ENCODE measurements at places on chromosomes 4 and X. TPM values are rescaled to one million over a fixed set of nuclear protein-coding genes. Genes with fewer than 3 reads are reported as not detected.

The DAPP1 gene
- total RNA-seq: 25.3 TPM

The RTL3 gene
- total RNA-seq: not detected

The HSFX3 gene
- not detected for total RNA-seq

The DKK2 gene
- total RNA-seq: 4.4 TPM

The MAGEB17 gene
- not detected for total RNA-seq

The SCML1 gene
- total RNA-seq: 16.4 TPM

- DNase-seq: no peak
Observed at GRCh38 chr4:18627447-18628005, 606.0 kb upstream of the LCORL start.

DNA sequence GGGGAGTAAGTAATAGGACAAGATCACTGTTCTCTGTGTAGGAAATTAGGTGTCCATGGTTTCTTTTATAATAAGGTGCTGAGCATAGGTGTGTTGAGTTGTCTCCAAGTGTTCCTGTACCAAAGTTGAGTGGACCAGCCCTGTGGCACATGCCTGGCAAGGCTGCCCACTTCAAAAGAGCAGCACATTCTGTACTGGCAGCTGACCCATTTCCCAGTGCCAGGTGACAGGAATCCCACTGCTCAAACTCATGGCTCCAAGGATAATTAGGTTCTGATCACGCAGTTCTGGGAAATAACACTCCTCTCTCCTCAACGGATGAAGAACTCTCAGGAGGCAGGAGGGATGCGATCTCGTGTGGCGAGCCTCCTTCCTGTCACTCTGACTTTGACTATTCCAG, 12.8 kb upstream of the LGI2 start:
- no peak for DNase-seq

DNA sequence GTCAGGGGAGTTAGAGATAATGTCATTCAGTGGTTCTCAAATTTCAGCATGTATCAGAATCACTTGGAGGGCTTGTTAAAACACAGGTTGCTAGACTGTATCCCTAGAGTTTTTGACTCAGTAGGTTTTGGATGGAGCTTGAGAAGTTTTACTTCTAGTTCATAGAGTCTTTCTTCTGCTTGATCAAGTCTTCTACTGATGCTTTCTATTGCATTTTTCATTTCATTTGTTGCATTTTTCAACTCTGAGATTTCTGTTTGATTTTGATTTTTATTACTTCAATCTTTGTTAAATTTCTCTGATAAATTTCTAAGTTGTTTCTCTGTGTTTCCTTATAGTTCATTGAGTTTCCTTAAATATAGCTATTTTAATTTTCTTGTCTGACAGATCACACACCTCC, 361.4 kb downstream of the RAPGEF2 start:
- no peak for DNase-seq

DNA sequence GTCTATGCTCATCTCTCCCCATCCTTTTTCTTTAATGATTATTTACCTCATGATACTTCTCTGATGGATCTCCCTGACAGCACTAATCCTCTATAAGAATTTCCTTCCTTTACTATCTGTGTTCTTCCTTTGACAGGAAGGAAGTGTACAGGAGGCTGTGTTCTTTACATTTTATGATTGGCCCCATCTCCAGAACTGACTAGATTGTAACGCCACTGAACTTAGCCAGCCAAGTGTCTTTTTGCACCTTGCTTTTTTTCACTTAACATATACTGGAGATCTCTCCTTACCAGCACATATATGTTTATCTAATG, 3.9 kb upstream of the WWC2 start:
- no peak for DNase-seq

GRCh38 chrX:24732766-24733500, 39.2 kb downstream of the POLA1 start:
- DNase-seq: no peak

DNA sequence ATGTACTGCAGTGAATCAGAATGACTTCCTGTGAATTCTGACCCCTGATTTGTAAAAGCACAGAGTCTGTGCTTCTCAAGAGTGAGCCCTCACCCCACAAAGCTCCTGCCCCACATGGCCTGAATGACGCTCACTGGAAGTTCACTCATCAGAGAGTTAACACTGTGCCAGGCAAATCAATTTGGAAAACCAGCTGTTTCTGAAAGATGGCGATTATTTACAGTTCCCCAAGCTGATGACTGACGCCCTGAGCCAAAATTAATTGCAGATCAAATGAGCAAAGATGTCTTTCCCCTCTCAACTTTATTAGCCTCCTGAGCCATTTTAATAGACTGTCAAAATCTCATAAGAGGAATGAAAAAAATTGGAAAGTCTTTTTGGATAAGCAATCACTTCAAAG, 118.0 kb downstream of the SLC2A9 start:
- DNase-seq: no peak

- DNase-seq: no peak
Observed at GRCh38 chrX:119477812-119478232, 9.6 kb downstream of the SLC25A5 start.

DNA sequence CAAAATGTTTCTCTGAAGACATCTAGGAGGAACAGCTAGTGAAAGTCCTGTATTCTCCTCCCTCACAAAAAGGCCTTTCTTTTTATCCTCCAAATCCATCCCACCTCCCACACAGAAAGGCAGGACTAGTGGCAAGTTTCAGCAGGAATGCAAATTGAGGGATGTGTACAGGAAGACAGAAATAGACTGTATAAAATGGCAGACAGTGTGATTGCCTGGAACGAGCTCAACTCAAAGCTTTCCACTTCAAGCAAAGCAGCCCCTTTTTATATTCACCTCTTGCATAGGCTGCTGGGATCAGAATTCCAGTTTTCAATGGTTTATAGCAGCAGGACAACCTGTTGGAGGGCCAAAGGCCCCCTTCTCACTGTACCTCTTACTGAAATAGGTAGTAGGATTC, 57.5 kb downstream of the DCX start:
- DNase-seq: no peak

GRCh38 chr4:189200353-189200752, 740.3 kb upstream of the FRG1 start:
- no peak for DNase-seq

DNA sequence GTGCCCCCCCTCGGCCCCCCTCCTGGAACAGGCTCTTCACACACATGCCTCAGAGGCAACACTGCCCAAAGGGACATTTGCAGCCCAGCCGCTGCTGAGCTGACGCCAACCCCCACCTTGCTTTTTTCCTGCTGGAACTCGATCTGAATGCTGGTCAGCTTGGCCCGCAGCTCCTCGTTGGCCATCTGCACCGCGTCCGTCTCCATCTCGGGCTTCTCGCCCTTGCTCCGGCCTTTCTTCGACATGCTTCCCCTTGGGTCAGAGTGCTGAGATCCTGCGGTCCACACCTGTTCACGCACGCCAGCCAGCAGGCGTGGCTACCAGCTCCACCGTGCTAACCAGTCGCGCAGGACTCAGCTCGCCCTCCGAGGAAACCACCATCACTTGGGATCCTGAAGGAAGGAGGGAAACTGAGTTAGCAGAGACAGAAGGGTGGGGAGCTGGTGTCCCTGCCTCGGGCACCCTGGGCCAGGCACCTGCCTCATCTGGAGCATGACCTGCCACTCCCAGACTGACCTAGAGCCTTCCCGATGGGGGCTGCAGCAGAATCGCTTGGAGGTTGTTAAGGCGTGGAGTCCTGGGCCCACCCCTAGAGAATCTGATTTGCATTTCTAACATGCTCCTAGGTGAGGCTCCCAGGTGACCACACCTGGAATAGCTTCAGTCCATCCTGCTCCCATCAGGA, 87.6 kb downstream of the JAKMIP1 start:
- DNase-seq: no peak

GRCh38 chr4:101198682-101199339, 148.5 kb downstream of the PPP3CA start:
- no peak for DNase-seq

GRCh38 chr4:10623241-10623640, 61.3 kb downstream of the CLNK start:
- no peak for DNase-seq

- DNase-seq: no peak
Observed at GRCh38 chrX:38500866-38501265, 60.5 kb upstream of the TSPAN7 start.

DNA sequence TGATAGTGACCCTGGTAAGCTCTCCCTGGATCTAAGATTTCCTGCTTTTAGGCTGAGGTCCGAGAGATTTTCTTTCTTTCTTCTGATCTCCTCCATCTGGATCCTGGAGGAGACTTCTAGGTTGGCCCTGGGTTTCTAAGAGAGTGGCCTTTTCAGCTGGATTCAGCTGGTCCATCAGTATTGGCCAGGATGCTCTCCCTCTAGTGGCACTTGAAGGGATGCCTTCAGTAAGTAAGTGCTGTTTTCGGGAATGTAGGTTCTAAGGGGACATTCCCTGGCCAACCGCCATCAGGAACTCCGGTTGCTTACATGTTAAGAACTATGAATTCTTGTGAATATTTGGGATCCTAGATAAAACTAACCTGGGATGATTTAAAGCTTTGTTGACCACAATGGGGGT, 56.9 kb downstream of the SERTM2 start:
- DNase-seq: no peak

- DNase-seq: no peak
Observed at GRCh38 chr4:156312261-156312847, 358.7 kb upstream of the CTSO start.

- DNase-seq: peak; percentile 55
Observed at GRCh38 chr4:87819281-87819919, 13.4 kb upstream of the MEPE start.

DNA sequence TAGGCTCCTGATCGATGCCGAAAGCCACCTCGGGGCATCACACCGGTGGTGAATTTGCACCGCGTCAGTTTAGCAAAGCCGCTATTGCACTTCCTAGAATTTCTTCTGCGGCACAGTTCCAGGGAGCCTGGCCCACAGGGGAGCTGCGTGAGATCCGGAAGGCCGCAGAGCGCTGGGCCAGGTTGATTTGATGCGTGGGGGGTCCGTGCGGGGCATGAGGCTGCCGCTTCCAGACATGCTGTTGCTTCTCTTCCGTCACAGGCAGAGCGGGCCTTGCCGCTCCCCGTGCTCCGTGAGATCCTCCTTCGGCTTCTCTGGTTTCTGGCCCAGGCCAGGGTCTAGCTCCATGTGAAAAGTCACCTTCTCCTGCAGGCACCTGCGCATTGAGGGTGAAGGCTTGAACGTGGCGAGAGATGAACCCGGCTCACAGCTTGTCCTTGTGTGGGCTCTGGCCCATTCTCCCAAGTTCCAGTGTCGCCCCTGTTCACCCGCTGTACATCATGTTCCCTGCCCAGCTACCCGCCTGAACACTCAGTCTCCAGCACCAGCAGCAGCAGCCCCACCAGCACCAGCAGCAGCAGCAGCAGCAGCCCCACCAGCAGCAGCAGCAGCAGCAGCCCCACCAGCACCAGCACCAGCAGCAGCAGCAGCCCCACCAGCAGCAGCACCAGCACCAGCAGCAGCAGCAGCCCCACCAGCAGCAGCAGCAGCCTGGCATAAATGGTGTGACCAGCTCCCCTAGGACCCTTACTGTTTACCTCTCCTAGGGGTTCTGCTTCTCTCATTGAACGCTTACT, 131.2 kb downstream of the TRIML1 start:
- DNase-seq: no peak
